ENCODE measurements at places on chromosomes 2 and 18. TPM values are rescaled to one million over a fixed set of nuclear protein-coding genes. Genes with fewer than 3 reads are reported as not detected.

The C2orf81 gene
- 3.1 TPM for total RNA-seq

The KIF5C gene
- 0.46 TPM for total RNA-seq

The DOK6 gene
- not detected for total RNA-seq

The C2orf80 gene
- not detected for total RNA-seq

The PLCD4 gene
- total RNA-seq = 0.37 TPM

The ATG16L1 gene
- total RNA-seq = 38.2 TPM

Measured in A549 treated with Hydrocortisone at 1 μM for 4 hours (cell line).